ENCODE measurements at places on chromosomes 13 and 19. TPM values are rescaled to one million over a fixed set of nuclear protein-coding genes. Genes with fewer than 3 reads are reported as not detected.
A peak's percentile ranks its signal among the peaks of the same experiment; 100 is the strongest.

Gene CCDC169
- 0.18 TPM for total RNA-seq

Gene LYPD5
- total RNA-seq = 0.35 TPM

Gene PSG6
- not detected for total RNA-seq

DNA sequence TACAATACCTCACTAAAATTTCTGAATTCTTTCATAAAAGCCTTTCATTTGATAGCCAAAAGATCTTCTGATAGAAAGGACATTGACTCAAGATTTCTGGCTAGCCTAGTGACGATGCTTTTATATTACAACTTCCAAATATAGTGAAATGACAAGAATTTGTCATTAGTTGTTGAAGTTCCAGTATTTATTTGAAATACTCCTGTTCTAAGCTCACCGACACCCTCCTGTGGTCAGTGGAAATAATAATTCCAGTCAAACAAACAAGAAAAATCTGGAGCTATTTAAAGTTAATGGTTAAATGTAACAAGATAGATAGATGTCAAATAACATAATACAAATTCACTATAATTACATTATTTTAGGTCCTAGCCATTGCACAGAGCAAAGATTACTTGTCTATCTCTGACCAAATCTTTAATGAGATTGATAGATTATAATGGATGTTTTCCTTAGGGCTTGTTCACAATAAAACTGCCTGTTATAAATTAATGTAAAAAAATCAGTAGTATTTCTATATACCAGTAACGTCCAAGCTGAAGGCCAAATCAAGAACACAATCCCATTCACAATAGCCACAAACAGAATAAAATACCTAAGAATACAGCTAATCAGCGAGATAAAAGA is 195.5 kb downstream of the RGCC start:
- H3K27ac ChIP-seq = no peak overlapping the region
- no peaks in the 10 kb centered on the region for H3K27me3 ChIP-seq
- no peaks in the 10 kb centered on the region for H3K36me3 ChIP-seq
- no peaks in the 10 kb centered on the region for H3K4me1 ChIP-seq
- DNase-seq = peak; percentile 30
- no peak overlapping the region for H3K4me3 ChIP-seq

- DNase-seq = no peak
- H3K36me3 ChIP-seq = no peaks in the 10 kb centered on the region
- no peaks in the 10 kb centered on the region for H3K4me1 ChIP-seq
- H3K27ac ChIP-seq = no peak overlapping the region
- H3K4me3 ChIP-seq = no peak overlapping the region
These were observed 50.5 kb downstream of the KATNAL1 start for GRCh38 chr13:30256713-30257467.

DNA sequence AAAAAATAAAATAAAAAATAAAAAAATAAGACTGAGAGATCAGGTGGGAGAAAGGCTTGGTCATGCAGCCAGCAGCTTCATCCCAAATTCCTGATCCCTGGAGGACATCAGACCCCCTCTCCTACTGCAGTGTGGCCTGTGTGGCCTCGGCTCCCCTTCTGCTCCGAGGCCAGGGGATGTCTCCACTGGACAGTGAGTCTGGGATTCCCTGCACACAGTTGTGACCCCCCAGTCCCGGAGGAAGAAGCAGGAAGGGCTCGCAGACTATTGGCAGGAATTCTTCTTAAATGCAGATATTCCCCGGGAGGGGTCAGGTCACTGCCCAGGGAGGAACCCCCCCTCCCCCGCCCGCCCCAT is 41.9 kb downstream of the ZNF627 start:
- no peaks in the 10 kb centered on the region for H3K4me1 ChIP-seq
- no peaks in the 10 kb centered on the region for H3K36me3 ChIP-seq
- peak overlapping the region; percentile 46 for H3K4me3 ChIP-seq
- no peak for DNase-seq
- H3K27ac ChIP-seq = no peak overlapping the region
